Immature natural killer cell (primary cell): ENCODE measurements at places on chromosomes 1 and 21.

DNA sequence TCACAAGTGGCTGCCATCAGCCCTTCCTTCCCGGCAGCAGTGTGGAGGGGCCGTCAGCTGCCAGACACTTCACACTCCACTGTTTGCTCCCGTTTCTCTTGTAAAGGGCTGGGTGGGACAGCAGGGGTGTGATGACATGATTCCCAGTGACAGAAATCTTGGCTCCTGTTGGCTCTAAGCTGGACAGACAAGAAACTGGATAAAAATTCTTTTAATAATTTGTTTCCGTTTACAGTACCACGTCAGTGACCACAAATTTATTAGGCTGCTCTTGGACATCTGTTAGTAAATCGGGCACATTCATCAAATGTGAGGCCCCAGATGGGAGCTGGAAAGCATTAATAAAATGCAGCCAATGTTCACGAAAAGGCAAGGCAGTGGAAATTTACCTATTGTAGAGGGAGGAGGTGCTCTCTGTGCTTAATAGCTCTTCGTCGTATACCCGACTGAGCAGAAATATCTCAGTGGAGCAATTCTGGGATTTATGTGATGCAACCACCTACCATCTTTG is 353.7 kb upstream of the GREM2 start:
- DNase-seq = no peak

GRCh38 chr1:153655333-153655732 is 3.2 kb upstream of the SNAPIN start:
- DNase-seq = no peak

DNA sequence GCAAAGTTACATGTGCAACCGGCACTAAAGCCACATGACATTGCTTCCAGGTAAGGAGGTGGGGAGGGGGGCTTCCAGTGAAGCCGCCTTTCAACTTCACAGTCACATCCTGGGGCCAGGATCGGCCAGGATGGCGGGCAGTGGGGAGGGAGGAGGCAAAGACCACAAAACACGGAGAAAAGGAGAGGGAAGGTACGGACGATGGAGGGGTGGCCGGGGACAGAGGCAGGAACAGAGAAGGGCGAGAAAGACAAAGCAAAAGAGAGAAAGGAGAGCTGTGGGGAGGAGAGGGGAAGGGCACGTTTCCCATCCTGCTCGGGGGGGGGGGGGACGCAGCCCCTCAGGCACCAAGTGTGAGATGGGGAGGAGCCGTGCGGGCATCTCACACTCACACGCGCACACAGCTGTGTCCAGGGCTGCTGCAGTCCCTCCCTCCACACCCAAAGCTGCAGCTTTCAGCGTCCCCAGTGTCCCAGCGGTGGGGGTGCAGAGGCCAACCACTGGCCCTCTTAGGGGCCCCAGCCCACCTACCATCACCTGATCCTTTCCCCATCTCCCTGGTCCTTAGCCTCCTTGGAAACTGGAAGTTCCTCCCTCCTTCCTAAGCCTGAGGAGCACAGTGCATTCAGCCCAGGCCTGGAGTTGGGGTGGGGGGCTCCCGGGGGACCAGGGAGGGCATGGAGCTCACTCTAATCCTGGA is 2.4 kb downstream of the SH2D5 start:
- no peak for DNase-seq

DNA sequence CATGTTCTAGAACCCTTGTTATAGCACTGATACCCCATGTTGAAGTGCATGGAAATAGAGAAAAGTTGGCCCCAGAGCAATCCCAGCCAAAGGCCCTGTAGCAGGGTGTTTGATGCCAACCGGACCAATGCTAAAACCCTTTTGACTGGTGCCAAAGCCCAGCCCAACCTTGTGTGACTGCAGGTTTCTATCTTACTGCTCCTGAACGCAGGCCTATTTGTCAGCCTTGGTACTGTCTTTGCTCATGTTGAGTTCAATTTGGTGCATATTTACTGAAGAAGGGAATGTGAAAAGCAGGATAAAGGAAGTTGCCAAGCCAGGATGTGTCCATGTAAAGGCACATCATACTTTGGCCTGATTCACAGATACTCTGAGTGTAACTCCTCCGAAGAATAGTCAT is 51.7 kb upstream of the NFASC start:
- DNase-seq = no peak

GRCh38 chr1:6099787-6100765 is 54.4 kb downstream of the KCNAB2 start:
- DNase-seq = no peak

DNA sequence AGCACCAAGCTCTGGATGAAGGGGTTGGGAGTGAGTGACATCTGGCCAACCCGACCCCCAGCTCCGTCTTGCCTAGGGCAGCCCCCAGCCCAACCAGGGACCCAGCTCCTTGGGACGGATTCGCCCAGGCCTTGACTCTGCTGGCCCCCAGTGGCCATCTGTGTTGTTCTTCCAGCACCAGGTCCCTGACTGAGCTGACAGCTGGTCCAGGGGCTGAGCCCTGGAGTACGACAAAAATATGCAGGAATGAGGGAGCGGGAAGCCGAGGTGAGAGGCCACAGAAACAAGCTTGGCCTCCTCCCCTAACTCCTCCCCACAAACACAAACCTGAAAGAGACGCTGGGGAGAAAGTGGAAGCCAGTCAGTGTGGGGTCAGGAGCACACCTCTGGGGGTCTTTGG is 55.0 kb upstream of the PAX7 start:
- DNase-seq = no peak

- no peak for DNase-seq
Measured at GRCh38 chr1:60922304-60922703, 160.1 kb upstream of the NFIA start.

GRCh38 chr1:31681415-31681814 is 22.4 kb downstream of the COL16A1 start:
- DNase-seq = no peak

DNA sequence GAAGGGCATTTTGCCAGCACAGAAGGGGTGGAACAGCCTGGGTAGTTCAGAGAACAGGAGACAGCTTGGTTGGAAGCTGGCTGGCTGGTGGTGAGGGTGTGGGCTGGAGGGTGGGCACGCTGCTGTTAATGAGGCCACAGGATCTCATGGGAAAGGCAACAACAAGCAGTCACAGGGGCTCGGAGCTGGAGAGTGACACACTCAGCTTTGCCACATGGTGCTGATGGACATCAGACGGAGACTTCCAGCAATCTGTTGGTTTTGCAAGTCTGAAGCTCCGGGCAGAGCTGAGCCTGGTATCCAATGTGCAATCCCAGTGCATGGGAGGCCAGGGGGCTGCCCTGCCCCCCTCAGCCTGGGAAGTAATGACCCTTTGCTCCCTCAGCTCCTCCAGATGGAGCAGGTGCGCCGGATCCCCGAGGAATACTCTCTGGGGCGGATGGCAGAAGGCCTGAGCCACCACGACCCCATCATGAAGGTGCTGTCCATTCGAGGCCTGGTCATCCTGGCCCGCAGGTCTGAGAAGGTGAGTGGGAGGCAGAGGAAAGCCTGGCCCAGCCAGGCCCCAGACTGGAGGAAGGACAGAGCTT is 15.6 kb upstream of the TTC4 start:
- DNase-seq = no peak

- no peak for DNase-seq
Measured at GRCh38 chr1:183544598-183545297, 45.5 kb downstream of the NCF2 start.

DNA sequence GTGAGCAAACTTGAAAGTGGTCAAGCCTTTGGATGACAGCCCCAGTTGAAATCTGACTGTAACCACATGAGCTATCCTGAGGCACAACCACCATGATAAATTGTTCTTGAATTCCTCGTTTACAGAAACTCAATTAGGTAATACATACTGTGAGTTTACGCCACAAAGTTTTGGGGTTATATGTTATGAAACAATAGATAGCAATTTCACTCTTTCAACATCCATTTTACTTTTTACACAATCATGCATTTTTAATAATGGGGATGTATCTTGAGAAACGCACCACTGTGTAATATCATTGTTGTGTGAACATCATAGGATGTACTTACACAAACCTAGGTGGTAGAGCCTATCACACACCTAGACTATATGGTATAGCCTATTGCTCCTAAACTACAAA is 35.4 kb downstream of the OR2C3 start:
- no peak for DNase-seq

DNA sequence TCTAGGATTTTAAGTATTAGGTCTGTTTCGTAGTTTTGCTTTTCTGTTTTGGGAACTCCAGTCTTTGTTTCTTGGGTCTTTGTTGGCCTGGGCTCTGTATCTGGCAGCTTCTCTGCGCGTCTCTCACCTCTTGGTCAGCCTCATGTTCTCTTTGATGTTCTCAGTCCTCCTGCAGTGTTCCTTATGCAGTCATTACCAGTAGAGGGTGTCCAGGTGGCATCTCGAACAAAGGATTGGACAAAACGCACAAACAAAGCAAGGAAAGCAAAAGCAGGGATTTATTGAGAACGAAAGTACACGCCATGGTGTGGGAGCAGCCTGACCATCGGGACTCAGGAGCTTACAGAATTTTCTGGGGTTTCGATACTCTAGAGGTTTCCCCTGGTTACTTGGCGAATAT is 133.7 kb upstream of the COL6A1 start:
- DNase-seq = no peak

GRCh38 chr1:87495147-87495546 is 166.5 kb downstream of the LMO4 start:
- DNase-seq = no peak
